ENCODE measurements at places on chromosomes 11 and 22.
A peak's percentile ranks its signal among the peaks of the same experiment; 100 is the strongest.

GRCh38 chr11:87972133-87972532 lies 203.1 kb downstream of the RAB38 start:
- no peak for DNase-seq

- no peak for DNase-seq
Observed at GRCh38 chr11:69969890-69970784, 108.0 kb upstream of the ANO1 start.

GRCh38 chr11:31106326-31106725 lies 263.2 kb downstream of the DCDC1 start:
- no peak for DNase-seq

DNA sequence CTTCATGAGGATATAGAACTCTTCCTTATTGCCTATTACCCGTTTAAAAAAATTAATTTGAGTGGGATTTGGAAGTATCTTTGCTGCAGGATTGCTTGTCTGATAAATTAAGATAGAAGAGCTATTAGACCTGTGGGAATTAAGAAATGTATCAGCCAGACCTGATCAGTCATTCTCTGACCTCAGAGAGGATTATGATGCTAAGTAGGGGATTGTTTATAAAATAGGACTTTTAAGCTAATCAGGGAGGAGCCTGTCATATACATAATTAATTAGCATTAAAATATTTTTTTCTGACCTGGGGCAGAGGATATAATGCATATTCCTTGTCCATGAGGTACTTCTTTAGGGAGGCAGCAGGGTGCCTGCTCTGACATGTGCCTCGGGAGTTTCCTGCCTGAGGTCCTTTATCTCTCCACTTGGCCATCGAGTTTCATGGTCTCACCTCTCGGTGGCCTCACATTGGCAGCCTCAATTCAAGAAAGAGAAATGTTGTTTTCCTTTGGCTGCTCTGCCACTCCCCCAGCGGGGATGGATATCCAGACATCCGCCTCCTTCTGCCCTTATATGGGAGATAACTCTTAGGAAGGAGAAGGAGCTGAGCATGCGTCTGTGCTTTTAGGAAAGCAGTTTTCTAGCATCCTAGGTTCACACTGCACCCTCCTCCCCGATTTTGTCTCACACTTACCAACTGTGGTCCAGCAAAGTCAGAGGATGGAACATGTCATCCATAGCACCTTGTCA lies 41.1 kb downstream of the DIXDC1 start:
- peak; percentile 70 for DNase-seq

- DNase-seq: no peak
Observed at GRCh38 chr22:38397189-38398085, 57.6 kb downstream of the KCNJ4 start.

- DNase-seq: no peak
Observed at GRCh38 chr11:9461760-9462134, 935 bp downstream of the ZNF143 start.

GRCh38 chr11:95082576-95083001 lies 7.1 kb upstream of the ENDOD1 start:
- DNase-seq: no peak

- DNase-seq: no peak
Observed at GRCh38 chr11:109300211-109300610, 121.8 kb upstream of the C11orf87 start.

DNA sequence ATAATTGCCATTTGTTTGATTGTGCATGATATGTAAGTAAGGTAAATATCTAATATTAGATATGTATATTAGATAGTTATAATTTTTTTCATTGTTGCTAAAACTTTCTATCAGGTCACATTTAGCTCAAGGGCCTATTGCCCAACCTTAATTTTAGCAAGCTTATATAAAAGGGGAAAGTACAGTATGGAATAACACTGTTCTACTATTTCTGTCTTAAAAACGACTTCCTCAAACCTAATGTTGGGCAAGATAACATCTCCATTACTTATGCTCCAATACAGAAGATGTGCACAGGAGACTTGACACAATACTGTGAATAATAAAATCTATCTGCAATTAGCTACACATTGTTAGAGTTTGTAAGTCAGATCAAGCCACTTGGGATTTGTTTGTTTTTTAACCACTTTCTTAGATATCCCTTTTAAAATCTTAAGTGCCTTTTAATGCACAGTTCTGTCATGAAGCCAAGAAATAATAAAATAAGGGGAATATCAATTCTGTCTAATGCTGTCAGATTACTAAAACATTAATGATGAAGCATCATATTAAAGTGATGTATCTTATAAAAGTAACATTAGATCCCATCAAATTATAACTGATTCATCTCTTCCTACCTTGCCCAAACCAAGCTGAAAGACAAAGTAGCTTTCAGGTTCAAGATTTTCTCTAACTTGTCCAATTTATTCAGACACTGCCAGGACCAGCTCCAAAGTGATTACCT lies 98.1 kb downstream of the SIK3 start:
- DNase-seq: no peak

- DNase-seq: no peak
Observed at GRCh38 chr22:50485221-50486131, 1.2 kb upstream of the MIOX start.

GRCh38 chr11:83813296-83813695 lies 527.1 kb upstream of the CCDC90B start:
- DNase-seq: no peak

Measured in amniotic stem cell (primary cell).